HEK293T (cell line): ENCODE measurements at places on chromosomes 6 and 20.

DNA sequence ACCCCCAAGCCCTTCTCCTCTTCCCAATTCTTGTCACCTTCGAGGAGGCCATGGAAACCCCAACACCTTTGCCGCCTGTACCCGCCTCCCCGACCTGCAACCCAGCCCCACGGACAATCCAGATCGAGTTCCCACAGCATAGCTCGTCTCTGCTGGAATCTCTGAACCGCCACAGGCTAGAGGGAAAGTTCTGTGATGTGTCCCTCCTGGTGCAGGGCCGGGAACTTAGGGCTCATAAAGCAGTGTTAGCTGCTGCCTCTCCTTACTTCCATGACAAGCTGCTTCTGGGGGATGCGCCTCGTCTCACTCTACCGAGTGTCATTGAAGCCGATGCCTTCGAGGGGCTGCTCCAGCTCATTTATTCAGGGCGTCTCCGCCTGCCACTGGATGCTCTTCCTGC is 675 bp downstream of the ZBTB9 start:
- no peak for DNase-seq

DNA sequence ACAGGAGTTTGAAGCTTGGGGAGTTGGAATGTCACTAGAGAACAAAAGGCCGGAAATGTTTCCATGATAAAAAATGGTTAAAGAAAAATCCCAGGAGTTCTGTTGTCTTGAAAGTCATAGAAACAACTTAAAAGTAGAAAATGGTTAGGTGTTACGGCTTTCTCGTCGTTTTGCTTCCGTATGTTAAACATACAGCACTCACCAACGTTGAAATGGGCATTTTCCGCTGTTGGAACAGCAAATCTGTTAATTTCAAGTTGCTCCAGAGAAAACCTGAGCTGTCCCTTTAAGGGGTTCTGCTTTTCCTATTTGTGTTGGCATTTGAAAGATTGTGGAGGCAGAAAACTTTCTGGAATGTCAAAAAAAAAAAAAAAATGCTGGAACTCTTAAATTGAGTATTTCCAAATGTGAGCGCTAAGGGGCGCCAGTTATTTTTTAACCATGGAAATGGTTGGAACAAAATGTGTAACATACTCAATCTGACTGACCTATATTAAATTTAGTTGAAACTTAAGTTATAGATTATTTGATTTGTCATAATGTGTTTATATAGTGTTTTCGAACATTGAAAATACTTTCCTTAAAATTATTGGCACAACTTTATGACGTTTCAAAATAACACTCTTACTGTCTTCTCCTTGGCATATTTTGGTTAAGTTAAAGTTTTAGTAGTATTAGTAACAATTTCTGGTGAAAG is 2.2 kb downstream of the QKI start:
- no peak for DNase-seq

GRCh38 chr6:52216932-52217575 is 27.2 kb downstream of the IL17F start:
- DNase-seq, result no peak

GRCh38 chr6:50952092-50952907 is 133.6 kb downstream of the TFAP2B start:
- DNase-seq, result no peak
